ENCODE measurements at places on chromosomes 13 and 19.

DNA sequence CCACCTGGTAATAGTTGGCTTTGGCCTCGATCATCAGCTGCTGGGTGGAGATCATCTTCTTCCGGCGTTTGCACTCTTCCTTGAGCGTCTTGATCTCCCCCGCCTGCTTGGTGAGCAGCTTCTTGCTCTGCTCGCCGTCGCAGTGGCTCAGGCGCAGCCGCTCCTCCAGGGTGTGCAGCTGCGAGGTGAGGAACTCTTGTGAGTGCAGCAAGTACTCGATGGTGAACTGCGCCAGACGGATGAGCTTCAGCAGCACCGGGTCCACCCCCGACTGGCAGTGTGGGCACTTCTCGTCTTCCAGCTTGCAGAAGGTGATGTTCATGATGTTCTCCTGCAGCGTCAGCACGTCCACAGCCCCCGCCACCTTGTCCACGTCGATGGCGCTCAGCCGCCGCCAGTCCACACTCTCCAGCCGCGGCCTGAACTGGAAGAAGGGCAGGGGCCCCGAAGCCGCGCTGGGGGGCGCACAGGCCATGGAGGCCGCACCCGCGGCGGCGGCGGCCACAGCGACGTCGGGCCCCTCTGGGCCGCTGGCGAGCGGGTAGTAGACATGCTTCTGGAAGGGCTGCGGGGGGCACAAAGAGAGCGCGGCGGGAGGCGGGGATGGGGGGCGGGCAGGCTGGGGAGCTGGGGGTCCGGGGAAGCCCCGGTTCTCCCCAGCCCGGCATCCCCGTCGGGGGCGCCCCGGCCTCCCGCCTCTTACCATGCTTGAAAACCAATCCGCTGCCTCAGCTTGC lies 3.0 kb downstream of the DZIP1 start:
- DNase-seq = peak; percentile 44

GRCh38 chr19:13774217-13775191 lies at the start of gene C19orf53:
Gene C19orf53 (plus strand): TSS chr19:13774456. CDS start chr19:13774478, 22 bp downstream.
- DNase-seq = peak; percentile 93

GRCh38 chr13:86601351-86601750 lies 802.1 kb upstream of the SLITRK6 start:
- DNase-seq = no peak

DNA sequence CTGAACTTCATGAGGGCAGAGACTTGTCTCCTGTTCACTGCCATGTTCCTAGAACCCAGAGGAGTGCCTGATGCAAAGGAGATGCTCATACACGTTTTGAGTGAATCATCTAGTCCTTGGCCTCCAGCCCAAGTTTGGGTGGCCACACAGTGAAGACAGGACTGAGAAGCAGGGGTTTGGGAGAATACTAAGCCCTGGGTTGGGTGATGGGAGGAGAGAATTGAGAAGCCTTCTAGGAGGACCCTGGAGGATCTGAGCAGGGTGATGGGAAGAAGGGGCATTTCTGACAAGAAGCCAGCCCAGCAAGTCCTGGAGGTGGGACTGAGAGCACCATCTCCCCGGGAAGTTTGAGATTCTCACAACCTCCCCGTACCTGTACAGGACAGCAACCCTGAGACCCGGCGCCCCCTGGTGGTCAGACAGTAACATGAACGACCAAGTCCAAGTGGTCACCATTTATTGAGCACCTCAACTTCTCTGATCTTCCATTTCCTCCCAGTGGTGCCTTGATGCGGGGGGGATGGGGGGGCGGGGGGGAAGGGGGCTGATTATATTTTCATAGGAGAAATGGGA lies 11.0 kb downstream of the CTU1 start:
- peak; percentile 66 for DNase-seq

DNA sequence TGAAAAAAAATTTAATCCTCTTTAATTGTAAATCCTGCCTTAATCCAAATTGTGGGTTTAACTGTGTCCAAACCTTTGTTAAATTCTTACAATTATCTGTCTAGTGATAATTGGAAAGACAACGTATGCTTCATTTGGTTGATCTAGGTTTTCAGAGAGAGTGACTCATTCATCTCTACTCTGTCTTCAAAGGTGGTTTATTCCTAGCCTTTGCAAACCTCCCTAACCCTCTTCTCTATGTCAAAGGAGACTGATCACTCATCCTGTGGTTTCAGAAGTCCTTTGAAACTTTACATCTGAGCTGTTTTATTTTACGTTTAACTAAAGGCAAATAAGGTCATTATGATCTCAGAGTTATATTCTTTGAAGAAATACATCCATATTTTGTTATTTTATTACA lies 8.8 kb upstream of the OXGR1 start:
- DNase-seq = peak; percentile 35
